ENCODE measurements at places on chromosomes 13 and 19.
A peak's percentile ranks its signal among the peaks of the same experiment; 100 is the strongest.

DNA sequence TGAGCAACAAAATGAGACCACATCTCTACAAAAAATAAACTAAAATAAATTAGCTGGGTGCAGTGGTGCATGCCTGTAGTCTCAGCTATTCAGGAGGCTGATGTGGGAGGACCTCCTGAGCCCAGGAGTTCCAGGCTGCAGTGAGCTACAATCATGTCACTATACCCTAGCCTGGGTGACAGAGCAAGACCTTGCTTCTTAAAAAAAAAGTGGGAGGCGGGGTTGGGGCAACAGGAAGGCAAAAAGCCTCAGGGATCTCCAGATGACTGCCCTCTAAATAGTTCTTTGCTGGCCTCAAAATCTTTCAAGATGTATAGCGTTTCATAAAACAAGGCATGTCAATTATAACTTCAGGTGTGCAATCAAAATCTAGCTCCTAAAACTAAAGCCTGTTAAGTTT, 18.5 kb downstream of the CEACAM8 start:
- no peak for DNase-seq

DNA sequence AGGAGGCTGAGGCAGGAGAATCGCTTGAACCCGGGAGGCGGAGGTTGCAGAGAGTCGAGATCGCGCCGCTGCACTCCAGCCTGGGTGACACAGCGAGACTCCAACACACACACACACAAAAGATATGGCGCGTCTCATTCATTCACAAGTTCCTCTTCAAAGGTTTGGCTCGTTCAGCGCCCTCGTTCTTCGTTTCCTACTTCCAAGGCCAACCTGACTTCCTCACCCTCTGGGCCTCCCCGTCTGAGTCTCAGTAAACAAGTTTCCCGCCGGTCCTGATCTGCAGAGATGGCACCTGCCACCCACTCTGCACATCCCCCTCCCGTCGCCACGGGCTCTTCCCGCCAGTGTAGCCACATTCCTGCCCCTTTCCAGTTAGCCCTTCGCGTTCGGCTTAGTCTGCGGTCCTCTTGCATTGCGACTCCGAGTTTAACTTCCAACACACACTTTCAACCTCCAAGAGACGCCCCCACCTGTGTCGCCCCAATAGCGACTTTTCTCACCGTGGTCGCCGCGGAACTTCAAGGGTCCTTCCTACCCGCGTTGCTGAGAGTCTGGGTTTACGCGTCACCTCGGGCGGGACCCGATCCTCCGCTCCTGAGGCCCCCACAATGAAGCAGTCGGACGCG, 1.3 kb upstream of the BSG start:
- DNase-seq: peak; percentile 40

GRCh38 chr13:51619614-51620013, 35.4 kb downstream of the WDFY2 start:
- no peak for DNase-seq

- no peak for DNase-seq
Measured at GRCh38 chr19:29890392-29890791, 51.6 kb upstream of the URI1 start.

GRCh38 chr13:79090552-79091124, 315.4 kb downstream of the RBM26 start:
- no peak for DNase-seq
